ENCODE measurements at places on chromosomes 11 and 22.

DNA sequence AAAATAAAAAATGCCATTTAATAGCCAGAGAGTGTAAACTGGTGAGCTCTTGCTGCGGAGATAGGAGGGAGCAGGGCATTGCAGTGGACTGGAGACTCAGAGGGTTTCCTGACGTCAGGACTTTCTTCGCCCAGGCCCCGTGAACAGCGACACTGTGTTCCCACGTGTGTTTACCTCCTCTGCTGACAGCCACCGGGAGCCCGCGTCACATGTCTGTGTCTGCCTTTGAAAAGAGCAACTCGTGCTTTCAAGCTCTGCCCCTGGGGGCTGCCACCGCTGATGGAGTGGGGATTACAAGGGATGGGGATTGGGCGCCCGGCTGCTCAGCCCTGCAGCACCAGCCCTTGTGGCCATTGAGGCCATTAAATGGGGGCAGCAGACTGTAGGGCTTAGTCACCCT lies 3.3 kb downstream of the TANGO2 start:
- no peak for DNase-seq

DNA sequence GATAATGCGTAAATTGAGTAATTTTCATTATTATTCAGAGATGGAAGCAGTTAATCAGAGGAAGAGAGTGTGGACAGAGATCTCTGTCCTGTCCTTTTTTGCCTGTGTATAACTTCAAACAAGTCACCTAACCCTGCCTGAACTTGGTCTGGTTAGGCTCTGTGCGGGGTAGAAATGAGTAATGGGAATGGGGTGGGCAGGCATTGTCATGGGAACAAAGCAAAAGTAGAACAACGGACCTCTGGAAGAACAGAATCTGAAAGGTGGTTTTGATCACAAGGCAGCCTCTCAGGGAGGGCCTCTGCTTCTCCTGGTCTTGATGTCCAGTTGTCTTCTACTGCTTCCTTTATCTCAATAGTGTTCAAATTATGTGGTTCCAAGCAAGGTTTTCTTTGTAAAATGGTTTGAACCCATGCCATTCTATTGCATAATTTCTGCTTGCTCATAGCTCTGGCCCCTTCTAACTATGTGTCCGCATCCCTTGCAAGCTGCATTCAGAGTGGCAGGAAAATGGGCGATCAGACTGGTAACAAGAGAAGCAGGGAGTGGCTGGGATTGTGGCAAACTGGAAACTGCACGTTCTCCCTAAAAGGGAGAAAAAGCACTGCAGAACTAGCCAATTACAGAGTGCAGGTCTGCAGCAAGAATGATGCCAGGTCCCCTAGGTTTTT lies 76.1 kb downstream of the PRR5L start:
- no peak for DNase-seq

DNA sequence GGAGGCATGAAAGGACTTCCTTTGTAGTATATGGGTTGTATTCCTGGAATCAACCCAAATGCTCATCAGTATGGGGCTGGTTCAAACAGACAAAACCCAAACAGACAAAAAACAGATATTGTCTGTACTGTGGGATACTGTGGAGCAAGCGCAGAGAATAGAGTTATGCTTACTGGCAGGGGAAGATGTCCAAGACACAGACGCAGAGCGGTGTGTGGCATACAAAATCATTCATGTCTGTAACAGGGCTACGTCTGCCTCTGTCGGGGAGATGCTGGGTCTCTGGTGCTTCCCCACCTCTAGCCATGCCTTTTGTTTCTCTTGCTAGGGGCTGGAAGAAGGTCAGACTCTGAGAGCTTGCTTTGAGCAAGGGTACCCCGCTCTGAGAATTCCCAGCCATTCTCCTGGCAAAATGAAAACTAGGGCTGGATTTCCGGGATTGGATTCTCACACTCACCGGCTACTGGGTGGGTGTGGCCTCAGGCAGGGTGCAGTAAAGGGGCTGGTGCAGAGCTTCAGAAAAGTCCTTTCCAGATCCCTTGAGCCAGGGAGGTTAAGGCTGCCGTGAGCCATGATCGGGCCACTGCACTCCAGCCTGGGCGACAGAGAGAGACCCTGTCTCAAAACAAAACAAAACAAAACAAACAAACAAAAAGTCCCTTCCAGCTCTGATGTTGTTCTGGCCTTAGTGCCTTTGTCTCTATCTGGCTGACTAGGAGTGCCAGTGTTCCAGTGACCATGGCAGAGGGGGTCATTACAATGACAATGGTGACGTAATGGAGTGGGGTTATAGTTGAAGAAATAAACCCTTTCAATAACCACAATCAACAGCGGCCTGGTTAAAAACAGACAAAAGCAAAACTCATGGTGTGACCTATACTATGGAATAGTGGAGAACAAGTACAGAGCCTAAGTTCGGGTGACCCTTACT lies 2.9 kb upstream of the ABCC8 start:
- no peak for DNase-seq

DNA sequence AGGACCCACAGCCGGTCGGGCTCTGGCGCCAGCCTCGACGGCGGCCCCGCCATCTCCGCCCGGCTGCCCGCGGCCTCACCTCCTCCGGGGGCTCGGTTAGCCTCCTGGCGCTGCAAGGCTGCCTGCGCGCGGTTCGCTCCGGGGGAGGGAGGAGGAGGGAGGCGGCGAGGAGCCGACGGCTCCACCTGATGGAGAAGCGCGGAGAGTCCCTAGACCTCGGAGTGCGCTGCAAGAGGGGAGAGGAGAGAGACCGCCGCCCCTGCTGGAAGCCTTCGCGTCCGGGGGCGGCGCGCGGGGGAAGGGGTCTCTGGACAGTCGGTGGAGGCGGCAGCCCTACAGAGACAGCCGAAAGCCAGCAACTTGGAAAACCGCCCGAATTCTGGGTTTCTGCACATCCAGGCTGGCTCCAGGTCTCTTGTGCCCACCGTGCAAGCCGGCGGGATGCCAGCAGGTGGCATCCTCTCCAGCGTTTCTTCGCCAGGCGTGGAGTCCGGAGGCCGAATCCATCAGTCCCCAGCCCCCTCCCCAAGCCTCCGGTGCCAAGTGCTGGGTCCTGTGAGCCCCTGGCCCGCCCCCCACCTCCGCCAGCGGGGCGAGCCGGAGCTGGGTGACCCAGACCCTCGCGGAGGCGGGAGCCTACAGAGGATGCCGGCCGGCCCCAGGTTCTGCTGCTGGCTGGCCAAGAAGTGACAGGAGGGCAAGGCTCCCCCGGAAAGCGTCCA lies 2.9 kb upstream of the KIRREL3 start:
- peak; percentile 42 for DNase-seq

GRCh38 chr11:2583605-2583958 lies 116.2 kb downstream of the KCNQ1OT1 start:
- no peak for DNase-seq

DNA sequence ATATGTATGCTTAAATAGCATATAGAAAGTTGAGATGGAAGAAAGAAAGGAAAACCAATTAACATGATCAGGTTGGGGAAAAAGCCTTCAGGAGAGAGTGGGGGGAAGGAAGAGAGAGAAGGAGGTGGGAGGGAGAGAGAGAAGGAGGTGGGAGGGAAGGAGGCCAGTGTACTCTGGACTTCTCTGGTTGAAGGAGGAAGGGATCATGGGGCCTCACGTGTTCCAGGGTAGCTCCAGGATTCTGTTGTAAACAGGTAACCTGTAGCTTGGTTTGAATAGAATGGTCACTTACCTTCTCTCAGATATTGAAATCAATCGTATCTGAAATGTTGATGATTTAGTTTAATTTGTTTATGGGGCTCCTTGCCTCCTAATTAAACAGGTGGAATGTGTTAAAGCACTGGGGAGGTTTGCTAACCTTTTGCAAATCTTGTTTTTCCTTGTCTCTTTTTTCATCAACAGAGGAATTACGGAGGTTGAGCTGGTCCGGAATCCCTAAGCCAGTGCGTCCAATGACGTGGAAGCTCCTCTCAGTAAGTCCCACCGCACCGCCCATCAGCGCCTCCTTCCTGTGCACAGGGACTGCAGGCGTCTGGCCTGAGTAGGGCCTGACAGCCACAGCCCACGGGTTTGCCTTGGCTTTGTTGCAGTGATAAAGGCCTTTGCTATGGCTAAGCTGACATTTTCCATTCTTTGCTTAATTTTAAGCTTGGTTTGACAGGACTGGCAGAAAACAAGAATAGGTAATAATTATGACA lies 115.9 kb downstream of the TBC1D22A start:
- DNase-seq: no peak

GRCh38 chr11:95925011-95925410 lies 1.1 kb upstream of the MTMR2 start:
- DNase-seq: no peak

- DNase-seq: no peak
These were observed 3.0 kb downstream of the GSTT4 start for GRCh38 chr22:24002272-24002671.

- no peak for DNase-seq
These were observed 1104.8 kb downstream of the DLG2 start for GRCh38 chr11:84522331-84522730.

- no peak for DNase-seq
These were observed 13.3 kb downstream of the TSPO start for GRCh38 chr22:43164636-43165035.

- DNase-seq: no peak
These were observed 23.5 kb upstream of the YPEL1 start for GRCh38 chr22:21759093-21759492.

Data from GM12891 (cell line).